HT-29 (cell line): ENCODE measurements at places on chromosomes 6 and 20. TPM values are rescaled to one million over a fixed set of nuclear protein-coding genes. Genes with fewer than 3 reads are reported as not detected.

ARHGAP40 gene
- total RNA-seq, result 0.05 TPM in 1 of 2 replicates, not detected in the other

NT5E gene
- total RNA-seq, result 57.4 and 74.7 TPM in 2 replicates

BPIFB2 gene
- not detected in 2 replicates for total RNA-seq

NKX2-4 gene
- not detected in 2 replicates for total RNA-seq

TMC2 gene
- not detected in 2 replicates for total RNA-seq

NFATC2 gene
- total RNA-seq, result 0.51 and 0.57 TPM in 2 replicates
